ENCODE measurements at places on chromosomes 11 and 22.
A peak's percentile ranks its signal among the peaks of the same experiment; 100 is the strongest.

GRCh38 chr22:39418696-39419095 is 19.1 kb downstream of the TAB1 start:
- no peak for DNase-seq

DNA sequence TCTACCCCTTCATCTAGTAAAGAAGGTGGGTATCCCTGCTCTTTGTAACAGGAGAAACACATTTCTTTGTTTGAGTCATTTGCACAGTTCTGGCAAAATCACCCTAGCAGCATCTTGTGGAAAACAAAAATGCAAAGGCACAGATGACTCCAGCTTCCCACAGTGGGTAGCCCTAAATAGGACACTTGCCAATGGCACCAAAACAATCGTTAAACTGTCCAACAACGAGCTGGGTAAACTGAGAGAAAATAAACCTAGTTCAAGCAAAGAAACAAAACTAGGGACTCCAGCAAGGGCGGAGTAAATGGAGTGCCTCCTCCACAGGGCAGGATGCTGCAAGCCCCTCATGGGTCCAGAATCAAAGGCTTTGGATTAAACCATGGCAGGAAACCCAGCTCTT is 239.5 kb downstream of the NTM start:
- DNase-seq, result no peak

GRCh38 chr11:59841514-59841913 is 3.8 kb downstream of the CBLIF start:
- DNase-seq, result no peak

- DNase-seq, result no peak
Observed at GRCh38 chr11:117884994-117885393, 8.5 kb upstream of the FXYD6 start.

DNA sequence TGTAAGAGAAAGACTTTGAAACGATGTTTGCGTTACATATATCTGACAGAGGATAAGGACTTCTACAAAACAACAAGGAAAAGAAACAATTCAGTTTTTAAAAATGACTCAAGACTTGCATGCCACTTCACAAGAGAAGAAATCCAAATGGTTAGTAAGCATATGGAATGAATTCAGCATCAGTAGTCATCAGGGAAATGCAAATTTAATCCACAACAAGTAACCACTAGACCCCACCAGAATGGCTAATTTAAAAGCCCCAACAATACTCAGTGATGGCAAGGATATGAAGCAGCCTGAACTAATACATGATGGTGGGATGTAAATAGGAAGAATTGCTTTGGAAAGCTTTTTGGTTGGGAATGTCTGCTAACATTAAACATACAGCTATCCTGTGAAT is 142.6 kb downstream of the ATXN10 start:
- no peak for DNase-seq

GRCh38 chr11:1242289-1242688 is 19.4 kb downstream of the MUC5B start:
- no peak for DNase-seq

DNA sequence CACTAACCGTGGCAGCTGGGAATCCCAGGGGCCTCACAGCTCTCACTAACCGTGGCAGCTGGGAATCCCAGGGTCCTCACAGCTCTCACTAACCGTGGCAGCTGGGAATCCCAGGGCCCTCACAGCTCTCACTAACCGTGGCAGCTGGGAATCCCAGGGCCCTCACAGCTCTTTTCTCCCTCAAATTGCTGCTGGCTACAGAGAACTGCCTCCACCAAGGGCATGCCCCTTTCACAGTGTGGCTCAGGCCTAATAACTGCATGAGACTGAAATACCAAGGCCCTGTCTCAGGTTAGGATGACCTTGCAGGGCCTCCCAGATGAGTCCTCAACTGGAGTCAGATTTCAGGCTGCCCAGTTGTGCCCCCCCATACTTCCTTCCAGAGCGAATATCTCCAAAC is 35.1 kb upstream of the GGTLC2 start:
- no peak for DNase-seq

GRCh38 chr11:113273720-113274119 is 40.7 kb upstream of the TTC12 start:
- DNase-seq, result no peak

DNA sequence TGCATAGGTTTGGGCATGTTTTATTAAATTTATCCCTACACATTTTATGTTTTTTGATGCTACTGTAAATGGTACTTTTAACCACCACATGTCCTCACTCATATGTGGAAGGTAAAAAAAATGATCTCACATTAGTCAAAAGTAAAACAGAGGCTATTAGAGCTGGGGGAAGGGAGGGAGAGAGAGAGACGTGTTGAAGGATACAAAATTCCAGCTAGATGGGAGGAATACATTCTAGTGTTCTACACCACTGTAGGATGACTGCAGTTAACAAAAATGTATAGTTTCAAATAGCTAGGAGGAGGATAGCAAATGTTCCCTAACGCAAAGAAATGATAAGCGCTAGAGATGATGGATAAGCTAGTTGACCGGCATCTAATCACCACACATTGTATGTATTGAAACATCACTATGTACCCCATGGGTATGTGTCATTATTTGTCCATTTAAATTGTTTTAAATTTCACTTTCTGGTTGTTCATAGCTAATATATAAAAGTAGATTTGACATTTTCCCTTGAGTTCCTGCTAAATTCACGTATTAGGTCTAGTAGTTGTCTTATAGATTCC is 9.9 kb upstream of the GNB1L start:
- DNase-seq, result no peak

DNA sequence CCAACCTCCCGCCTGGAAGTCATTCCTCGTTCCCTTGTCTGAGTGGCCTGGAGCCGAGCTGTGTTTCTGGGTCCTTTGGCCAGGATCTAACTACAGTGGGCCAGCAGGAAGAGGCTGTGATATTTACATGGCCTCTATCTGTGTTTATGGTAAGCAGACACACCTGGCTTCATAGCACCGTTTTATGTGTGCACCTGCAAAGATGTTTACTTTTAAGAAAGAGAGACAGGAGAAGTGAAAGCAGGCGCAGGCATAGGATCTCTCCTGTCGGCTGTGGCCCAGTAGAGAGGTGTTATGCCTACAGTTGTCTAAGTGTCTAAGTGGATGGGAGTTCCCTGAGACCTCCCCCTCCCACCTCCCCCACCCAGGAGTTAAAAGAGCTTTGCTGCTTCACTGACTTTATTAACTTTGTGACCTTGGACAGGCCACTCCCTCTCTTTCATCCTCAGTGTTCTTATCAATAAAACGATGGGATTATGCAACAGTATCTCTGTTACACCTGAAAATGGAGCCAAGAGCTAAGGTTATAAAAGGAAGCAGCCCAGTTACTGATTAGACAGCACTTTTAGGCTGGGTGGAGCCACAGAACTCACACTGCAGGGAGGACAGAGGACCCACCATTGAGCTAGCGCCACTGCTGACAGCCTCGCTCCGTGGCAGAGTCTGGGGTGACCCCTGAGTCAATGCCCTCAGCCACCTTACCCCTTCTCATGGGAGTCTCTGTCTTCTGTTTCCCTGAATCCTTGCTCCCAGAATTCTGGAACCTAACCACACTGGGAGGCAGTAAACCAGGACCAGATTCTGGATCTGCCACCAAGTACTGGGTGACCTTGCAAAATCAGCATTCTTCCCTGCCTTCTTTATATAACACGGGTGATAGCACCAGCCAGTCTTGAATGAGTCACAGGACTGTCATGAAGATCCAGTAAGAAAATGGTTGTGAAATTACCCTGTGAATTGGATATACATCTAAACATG is 22.0 kb downstream of the ST14 start:
- peak; percentile 99 for DNase-seq

DNA sequence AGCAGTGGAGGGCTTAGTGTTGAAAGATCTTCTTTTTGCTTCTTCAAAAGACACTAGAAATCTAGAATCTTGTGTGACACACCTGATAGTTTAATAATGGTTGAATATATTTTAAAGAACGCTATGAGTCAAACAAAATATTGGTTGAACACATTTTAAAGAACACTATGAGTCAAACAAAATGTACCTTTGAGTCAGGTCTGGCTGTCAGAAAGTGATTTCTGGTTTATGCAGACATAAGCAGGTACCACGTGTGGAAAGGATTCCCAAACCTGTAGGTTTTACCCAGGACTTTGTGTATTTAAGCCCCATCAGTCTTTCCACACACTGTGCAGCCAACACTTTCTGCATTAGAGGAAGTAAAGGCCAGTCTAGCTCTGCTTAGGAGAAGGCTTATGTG is 366.7 kb upstream of the TENM4 start:
- no peak for DNase-seq

GRCh38 chr11:27719546-27719925 is 19.3 kb upstream of the BDNF start:
- DNase-seq, result no peak

GRCh38 chr11:80846442-80846841 is 1405.6 kb upstream of the TENM4 start:
- DNase-seq, result no peak

DNA sequence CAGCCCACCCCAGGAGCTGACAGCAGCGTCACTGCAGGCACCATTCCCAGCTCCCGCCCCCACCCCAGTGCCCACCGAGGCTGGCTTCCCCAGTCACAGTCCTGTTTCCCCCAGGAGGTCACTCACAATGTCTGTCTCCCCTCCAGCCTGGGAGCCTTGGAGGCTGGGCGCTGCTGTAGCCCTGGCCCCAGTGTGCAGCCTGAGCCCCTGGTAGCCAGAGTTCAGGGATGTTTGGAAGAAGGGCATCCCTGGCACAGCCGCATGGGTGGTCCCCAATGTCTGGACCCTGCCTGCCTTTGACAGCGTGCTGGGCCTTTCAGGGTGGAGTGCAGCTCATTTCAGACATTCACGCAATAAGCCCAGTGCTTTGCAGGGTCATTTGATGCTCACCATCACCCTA is 4.3 kb downstream of the CAPN5 start:
- no peak for DNase-seq

DNA sequence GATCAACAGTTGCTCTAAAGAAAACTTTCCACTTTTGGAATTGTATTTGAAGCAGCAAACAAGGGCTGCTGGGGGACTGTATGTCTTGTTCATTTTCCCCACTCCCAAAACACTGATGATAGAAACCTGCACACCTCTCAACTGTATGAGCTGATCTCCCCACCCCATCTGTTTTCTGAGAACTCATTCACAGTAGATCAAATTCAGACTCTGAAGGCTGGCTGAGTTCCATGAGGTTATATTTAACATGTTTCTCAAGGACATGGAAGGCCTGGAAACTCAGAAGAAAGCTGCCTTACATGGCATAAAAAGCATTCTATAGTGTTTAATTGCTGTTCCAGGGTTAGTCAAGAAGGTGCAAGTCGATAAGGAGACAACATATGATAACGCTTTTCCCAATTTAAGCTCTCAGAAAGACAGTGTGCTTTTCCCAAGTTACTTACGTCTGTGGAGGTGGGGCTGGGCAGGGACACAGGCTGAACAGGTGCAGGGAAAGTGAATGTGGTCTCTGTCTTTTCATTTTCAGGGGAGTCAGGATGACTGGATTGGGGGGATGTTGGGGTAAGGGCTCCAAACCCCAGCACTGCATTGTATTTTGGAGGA is 23.0 kb downstream of the LARGE2 start:
- DNase-seq, result no peak

DNA sequence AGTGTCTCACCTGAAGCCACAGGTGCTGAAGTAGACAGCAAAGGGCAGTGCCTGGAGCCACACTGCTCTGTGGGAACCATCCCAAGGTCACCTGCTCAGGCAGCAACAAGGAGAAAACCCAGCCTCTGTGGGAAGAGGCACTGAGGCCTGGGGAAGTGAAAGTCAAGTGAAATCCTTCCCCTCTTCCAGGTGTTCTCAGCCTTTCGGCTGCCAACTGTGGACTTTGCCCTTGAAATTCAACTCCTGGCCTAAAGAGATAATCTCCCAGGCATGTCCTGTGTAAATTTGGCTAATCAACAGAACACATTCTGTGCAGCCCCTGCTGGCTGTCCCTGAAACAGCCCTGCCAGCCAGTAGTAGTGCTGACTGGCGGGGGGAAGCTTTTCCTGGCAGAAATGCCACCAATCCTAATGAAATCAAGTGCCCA is 112.1 kb downstream of the RPL27A start:
- no peak for DNase-seq

- no peak for DNase-seq
Observed at GRCh38 chr11:42779555-42779954, 532.2 kb upstream of the API5 start.
